ENCODE measurements at places on chromosomes 5 and 9.

GRCh38 chr5:148949841-148950470, 112.9 kb downstream of the SH3TC2 start:
- no peak for DNase-seq

GRCh38 chr5:66113160-66113559, 30.9 kb upstream of the SREK1 start:
- DNase-seq: no peak

- DNase-seq: no peak
These were observed 1084.4 kb upstream of the WWC1 start for GRCh38 chr5:167207081-167207480.

DNA sequence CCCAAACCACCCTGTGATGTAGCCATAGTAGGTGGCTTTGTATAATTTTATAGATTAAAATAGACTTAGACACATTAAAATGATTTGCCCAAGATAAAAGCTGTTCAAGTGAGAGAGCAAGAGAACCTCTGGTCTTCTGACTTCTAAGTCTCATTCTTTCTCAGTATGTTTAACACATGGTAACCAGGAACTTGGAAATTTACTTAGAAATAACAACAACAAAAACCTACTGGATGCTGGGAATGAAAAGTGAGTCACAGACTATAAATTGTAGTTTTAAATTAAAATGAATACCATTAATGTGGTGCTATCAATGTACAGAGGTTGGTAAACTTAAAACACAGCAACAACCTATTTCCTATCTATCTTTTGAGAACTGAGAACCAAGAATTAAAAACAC, 30.4 kb downstream of the HMGCR start:
- DNase-seq: no peak

DNA sequence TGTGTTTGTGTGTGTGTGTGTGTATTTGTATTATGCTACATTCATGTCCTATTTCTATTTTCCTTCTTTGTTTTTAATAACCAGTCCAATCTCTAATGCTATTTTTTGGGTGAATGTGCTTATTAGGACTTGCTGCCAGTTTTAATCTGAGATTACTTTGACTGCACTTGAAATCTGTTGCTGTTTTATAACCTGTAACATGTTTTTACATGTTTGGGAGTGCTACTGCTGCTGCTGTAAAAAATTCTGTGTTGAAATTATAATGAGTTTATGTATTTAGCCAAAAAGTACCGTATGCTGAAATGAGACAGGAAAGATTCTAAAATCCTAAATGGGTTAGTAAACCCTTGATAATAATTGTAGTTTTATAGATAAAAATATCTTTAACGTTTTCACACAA, 104.7 kb upstream of the SSBP2 start:
- DNase-seq: no peak

DNA sequence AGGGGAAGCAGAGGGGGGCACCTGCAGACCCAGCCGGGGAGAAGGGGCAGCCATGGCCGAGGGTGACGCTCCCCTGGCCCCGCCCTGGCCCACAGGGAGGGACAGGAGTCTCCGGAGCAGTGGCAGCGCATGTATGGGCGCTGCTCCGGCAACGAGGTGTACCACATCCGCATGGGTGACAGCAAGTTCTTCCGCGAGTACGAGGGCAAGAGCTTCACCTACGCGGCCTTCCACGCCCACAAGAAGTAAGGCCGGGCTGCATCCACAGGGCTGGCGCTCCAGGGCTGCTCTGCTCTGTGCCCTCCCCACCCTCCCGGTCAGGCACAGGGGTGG, 68.2 kb downstream of the KCNT1 start:
- DNase-seq: no peak

DNA sequence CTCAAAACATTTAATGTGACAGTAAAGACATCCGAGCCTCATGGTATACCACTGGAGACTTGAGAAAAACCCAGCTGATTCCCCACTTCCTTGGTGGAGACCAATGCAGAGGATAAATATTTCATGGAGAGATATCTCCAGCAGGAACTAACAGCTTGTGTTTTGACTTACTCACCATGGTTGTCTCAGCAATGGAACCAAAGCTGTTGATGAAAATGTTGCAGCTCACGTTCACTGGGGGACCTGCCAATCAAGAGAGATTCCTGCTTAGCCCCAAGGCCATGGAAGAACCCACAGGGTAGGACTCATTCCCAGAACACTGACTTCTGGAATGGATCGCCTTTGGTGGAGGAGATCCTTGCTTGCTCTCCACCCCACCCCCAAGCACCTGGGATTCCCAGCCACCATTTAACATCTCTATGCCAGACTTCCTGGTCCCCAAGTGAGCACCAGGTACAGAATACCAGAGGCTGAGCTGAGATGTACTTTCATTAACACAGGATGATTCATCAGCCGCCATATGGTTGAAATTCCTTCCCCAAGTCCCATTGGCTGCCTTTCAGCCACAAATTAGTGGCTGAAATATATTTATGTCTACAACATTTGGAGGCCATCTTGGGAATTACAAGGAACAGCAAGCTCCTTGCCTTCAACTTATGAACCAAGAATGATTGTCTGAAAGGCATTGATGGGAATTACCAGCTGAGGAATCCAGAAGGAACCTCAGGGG, 37.9 kb downstream of the GLRA1 start:
- DNase-seq: no peak

DNA sequence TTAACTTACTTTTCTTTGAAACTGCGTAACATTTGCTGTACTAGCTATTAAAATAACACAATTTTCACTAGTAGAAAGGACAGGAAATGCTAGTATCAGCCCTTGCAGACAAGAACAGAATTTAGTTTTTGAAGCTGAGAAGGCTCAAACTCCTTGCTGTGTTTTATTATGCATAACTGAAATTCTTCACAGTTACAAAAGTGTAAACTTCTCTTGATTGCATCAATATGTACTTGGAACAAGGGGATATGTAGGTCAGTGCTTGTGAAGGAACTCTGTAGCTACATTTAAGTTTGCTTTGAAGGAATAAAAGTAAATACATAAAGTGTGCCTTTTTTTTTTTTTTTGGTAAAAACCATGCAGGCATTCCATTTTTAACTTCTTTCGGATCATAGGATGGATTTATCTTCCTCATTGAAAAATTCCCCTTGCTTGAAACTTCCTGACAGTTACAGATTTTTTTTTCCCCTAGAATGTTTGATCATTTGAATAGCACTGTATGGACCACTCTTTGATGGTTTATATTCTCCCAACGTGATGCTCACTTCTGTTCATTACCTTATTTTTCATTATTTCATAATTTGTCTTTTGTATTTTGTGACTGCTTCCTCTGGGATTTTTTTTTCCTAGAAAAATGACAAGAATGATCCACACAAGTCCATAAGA, 94.9 kb upstream of the DAB2 start:
- no peak for DNase-seq

- no peak for DNase-seq
These were observed 214.6 kb upstream of the CCNH start for GRCh38 chr5:87627363-87627762.

DNA sequence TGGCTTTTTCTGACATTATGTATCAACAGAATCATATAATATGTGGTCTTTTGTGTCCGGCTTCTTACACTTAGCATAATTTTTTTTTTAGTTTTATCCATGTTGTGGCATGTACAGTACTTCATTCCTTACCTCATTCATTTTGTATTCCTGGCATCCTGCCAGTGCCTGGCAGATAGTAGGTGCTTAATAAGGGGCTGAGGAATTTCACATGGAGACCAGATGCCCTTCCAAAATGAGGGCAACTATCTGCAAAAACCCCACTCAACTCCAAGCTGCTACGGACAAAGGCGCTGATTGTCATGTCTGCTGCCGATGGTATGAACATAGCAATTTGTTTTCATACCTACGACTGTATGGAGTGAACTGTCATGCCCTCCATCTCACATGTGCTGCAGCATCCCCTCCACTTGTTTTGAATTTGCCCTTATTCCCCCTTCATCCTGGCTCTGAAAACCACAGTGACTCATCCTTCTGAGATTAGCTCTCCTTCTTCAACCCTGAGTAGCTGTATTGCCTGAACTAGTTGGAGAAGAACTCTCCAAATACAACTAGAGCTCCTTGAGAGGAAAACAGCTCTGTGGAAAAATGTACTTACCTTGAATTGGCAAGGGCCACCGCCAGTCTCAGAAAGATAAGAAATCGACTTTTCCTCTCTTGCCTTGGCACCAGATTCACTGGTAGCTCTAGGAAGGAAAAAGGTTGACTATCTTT, 41.3 kb upstream of the FOXE1 start:
- no peak for DNase-seq

All from NAMALWA (cell line).